K562 (cell line): ENCODE measurements at places on chromosomes 2 and 18. TPM values are rescaled to one million over a fixed set of nuclear protein-coding genes. Genes with fewer than 3 reads are reported as not detected.

DNA sequence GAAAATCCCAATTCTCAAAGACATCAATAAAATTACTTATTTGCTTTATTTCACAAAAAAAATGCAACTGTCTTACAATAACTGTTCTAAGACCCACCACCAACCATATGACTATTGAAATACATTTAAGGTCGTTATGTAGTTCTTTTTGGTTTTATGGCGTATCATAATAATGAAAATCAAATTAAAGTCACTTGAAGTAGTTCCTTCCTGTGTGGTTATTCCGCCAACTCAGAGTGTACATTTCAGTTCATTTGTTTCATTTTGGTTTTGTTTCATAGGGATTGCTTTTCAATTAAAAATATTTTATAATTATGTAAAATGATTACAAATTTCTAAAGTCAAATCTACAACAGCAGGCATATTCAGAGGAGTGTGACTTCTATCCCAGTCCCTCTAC, 45.9 kb upstream of the AAK1 start:
- DNase-seq, result no peak

Gene EVX2
- polyA plus RNA-seq, result not detected in 2 replicates

- DNase-seq, result no peak
Measured at GRCh38 chr2:54289917-54290316, 33.9 kb upstream of the TSPYL6 start.

DNA sequence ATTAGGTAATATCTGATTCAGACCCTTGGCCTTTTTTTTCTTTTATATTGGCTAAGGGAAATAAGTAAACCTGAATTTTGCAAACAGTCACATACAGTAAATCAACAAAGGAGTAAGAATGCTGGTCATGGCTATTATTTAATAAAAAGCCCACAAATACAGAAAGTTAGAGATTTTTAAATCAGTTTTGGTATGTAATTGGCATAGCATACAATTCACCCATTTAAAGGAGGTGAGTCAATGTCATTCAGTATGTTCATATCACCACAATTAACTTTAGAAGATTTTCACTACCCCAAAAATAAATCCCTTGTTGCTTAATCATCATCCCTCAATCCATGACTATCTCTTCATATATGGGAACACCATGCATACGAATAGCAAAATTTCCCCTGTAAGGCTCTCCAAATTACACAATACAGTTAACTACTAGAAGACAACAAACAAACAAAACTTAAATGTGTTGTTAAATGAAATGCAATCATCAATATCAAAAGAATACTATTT, 45.9 kb upstream of the NYAP2 start:
- DNase-seq, result no peak

Gene KYNU
- 4.8 and 7.6 TPM in 2 replicates for polyA plus RNA-seq

GRCh38 chr2:234496835-234497593, at the start of gene ARL4C:
Gene ARL4C (minus strand): TSS chr2:234497081. CDS start chr2:234496586, 495 bp downstream.
- DNase-seq, result peak; percentile 57

Gene POTEI
- 0.74 and 1.3 TPM in 2 replicates for polyA plus RNA-seq

DNA sequence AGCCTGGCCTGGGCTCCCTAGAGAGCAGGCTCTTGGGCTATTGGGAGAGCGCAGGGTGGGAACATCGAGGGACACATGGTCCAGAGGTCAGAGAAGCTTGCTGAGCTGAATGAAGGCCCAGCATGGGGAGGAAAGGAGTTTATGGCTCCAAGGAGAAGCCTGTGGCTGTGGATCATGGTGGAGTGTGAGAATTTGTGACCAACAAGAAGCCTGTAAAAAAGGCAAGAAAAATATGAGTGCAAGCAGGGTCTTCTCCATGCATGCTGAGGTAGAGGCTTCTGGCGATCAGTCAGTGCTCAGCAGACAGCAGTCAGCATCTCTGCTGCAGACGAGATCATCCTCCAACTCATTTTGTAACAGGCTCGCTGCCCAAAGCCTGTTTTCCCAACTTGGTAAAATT, 1.3 kb upstream of the SCYGR3 start:
- no peak for DNase-seq

DNA sequence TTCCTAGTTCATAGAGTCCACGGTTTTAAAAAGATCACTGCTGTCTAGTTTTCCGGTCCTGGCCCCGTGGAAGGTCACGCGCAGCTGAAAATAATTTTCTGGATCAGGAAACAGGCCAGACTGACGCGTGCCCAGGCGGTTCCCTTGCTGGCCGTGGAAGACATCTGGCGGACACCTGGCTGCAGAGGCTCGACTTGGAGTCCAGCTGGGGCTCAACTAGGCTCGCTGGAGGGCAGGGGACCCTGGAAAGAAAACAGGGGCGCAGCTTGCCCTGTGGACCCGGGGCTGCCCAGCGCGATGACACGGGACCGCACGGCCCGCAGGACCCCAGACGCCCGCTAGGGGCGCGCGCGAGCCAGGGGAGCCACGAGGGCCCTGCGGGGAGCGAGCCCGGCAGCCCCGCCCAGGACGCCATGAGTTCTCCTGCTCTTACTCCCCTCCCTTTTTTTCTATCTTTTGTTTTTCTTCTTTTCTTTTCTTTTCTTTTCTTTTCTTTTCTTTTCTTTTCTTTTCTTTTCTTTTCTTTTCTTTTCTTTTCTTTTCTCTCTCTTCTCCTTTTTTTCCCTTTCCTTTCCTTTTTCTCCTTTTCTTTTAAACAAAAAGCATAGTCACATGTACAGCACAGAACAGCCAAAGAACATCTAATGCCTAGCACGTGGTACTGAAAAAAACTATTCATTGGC, 43.2 kb upstream of the UBE2F start:
- DNase-seq, result peak; percentile 95

Gene SERPINE2
- not detected in 2 replicates for polyA plus RNA-seq

DNA sequence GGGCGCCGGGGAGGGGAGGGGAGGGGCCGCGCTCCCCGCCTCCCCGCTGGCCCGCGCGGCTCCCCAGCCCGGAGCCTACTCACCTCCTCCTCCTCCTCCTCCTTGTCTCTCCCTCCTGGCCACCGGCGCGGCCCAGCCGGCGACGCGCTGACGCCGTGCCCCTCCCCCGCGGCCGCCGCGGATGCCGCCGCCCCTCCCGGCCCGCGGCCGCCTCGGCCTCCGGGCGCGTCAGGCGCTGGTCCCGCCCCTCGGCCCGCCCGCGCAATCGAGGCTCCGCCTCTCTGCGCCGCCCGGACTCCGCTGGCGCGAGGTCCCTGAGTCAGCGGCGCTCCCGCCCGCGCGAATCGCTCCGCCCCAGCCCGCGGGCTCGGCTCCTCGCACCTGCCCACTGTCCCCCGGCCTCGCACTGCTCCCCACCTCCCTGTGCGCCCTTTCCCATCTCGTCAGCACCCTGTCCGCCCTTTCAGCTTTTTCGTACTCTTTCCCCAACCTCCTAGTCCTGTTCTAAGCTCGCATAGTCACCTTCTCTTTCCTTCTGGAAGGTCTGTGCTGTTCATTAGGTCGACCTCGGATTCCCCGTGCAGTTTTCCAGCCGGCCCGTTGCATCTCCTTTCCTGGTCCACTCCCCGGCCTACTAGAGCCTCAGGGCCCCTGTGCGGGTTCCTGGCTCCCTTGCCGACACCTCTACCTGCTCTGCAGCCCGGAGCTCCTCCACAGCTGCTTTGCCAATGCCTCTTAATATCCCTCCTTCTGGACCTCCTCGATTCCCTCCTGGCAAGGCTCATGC, 187.4 kb downstream of the ZEB2 start:
- DNase-seq, result peak; percentile 92

DNA sequence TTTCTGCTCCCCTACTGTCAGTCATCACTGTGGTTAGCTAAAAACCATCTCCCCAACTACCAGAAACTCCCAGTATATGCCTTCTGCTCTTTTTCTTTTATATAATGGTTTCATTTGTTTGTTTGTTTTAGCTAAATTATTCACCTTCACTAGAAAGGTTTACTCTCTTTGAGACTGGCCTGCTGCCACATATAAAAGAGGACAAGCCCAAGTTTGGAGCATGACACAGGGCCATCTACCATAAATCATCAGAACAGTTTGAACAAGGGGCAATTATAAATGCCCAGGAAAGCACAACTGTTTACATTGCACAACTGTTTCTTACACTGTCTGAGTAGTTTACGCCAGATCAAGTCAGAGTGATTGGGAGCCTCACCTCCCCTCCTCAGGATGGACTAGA, 471.0 kb upstream of the PIK3C3 start:
- no peak for DNase-seq

Gene KRTCAP3
- polyA plus RNA-seq, result 1.4 and 2.0 TPM in 2 replicates

DNA sequence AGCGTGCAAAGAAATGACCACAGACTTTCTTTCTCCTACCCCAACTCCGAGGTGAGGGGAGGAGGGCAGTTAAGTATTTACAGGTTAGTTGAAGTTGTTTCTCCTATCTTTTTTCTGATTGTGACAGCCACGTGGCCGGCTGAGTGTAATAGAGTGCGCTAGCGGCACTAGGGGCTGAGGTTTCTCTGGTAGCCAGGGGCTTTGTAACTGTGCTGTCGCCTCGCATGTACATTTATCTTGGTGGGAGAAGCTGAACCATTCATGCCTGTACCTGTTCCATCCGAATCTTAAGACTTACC, 214.1 kb upstream of the STON1 start:
- peak; percentile 12 for DNase-seq

- no peak for DNase-seq
Measured at GRCh38 chr2:190197143-190197720, 122.4 kb downstream of the HIBCH start.

GRCh38 chr2:190792956-190793888, 87.4 kb upstream of the GLS start:
- DNase-seq, result no peak

DNA sequence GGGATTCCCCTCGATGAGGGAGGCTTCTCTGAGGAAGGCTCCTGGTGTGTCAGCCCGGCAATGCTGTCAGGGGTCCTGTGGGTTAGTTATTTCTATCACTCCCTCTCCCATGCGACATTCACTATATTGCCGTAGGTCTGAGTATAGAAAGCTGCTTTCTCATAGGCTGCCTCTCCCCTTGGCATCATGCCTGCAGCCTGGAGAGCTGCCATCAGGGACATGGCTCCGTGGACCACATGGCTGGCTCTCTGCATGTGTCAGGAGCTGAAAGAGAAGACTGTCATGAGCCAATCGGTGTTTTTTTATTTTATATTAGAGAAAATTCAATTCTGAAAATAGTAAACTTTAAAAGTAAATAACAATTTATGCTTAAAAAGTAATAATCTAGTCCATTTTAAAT, 198.0 kb downstream of the CDH20 start:
- DNase-seq, result no peak

GRCh38 chr18:45635893-45636509, 20.7 kb downstream of the SLC14A2 start:
- DNase-seq, result no peak

Gene CENPA
- polyA plus RNA-seq, result 43.6 and 46.2 TPM in 2 replicates

DNA sequence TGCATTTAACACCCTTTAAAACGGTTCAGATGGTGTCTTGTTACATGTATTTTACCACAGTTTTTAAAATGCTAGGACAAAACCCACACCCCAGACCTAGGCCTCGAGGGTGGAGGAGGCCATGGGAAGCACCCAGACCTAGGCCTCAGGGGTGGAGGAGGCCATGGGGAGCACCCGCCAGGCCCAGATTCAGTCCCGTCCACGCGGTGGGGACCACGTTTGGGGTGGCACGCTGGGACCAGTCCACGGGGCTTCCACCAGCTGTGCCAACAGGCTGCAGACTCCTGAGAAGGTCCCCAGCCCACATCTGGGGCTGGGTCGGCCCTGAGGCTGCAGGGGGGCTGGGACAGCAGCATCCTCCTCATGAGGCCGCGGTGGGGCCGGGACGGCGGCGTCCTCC, 63.4 kb downstream of the SLC66A2 start:
- no peak for DNase-seq

GRCh38 chr18:32759611-32760167, 13.1 kb downstream of the KLHL14 start:
- DNase-seq, result no peak

- no peak for DNase-seq
Measured at GRCh38 chr2:215851696-215852095, 161.7 kb downstream of the MREG start.

DNA sequence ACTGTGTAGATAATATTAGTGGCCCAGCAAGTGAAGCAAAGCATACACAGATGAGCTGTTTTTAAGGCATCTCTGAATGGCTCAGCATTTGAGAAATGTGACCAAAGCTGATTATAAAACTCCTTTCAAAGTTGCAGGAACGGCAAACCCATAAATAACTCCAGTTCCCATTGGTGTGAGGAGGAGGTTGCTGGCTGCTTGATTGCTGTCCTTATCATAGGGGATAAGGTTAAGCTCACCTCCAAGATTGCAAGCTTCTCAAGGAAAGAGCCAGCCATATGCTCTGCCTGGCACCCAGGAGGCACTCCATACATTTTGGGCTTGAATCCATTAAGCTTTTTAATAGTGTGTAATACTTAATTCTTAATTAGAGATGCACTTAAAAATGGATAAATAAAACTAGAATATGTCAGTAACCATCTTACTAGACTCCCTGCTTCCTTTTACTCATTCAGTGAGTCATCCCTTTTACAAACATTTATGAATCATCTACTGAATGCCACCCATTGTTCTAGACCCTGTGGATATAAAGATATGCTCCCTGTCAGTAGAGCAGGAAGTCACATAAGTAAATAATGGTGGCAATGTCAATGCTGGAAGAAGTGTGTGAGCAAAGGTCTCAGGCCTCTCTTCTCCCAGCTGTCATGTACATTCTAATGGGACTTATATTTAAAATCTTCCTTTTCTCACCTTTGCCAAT, 99.3 kb downstream of the SPATS2L start:
- DNase-seq, result peak; percentile 33

Gene KCTD1
- not detected in 2 replicates for polyA plus RNA-seq

Gene COBLL1
- polyA plus RNA-seq, result 0.20 and 1.6 TPM in 2 replicates

DNA sequence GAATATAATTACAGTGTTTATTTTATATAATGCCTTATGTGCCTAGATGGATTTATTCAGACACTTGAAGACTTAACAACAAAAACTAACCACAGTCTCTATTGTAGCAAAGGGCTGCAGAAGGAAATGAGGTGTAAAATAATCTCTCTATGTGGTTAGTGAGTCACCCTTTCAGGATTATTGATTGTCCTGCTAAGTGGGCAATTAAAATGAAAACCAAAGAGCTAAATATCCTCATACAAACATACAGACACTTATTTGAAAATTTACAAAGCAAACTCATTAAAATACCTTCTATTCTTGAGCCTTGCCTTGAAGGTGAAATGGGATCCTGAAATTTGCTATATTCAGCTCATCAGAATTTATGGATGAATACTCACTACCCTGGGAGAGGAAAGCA, 27.7 kb upstream of the DCC start:
- DNase-seq, result no peak

DNA sequence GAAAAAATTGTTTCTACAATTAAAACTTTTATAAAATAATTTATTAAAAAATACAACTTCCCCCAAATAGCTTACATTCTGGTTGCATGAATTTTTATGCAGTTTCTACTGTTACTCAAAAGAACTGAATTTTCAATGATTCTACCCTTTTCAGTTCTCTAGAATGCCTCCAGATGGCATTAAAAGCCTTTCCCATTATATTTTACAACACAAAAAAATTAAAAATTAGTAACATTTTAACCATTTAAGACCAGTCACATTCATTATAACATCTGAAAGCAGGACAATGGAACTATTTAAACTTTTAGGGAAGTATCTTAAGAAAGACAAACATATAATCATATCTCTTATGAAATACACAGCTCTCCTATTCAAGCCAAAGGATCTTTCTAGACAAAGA, 236.0 kb upstream of the REV1 start:
- DNase-seq, result no peak
